Activated naive CD4-positive, alpha-beta T cell treated with anti-CD3 and anti-CD28 coated beads for 36 hours (primary cell): ENCODE measurements at places on chromosomes 5 and 9. TPM values are rescaled to one million over a fixed set of nuclear protein-coding genes. Genes with fewer than 3 reads are reported as not detected.

CSF1R gene
- total RNA-seq = 0.94 TPM

TMEM8B gene
- total RNA-seq = 6.2 TPM

PTBP3 gene
- total RNA-seq = 87.8 TPM

LCN10 gene
- total RNA-seq = 1.0 TPM

SMIM27 gene
- 27.1 TPM for total RNA-seq

- no peak for DNase-seq
Measured at GRCh38 chr5:149224282-149224681, 47.4 kb upstream of the AFAP1L1 start.

DNA sequence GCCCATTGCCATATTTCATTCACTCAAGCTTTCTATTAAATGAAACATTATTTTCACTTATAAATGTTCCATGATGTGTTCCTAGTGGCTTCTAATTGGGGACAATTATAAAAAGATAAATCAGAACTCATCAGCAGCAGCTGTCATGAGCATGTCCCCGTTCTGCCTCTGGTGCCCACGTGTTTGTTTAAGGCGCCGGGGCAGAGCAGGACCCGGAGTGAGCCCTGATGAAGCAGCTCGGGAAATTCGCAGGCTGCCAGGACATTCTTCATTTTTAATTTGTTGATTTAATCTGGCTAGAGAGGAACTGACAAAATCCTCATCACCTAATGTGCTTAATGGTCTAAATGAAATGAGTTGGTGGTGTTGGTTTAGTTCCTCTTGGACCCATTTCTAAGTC, 475.0 kb downstream of the CTNND2 start:
- DNase-seq = no peak

DNA sequence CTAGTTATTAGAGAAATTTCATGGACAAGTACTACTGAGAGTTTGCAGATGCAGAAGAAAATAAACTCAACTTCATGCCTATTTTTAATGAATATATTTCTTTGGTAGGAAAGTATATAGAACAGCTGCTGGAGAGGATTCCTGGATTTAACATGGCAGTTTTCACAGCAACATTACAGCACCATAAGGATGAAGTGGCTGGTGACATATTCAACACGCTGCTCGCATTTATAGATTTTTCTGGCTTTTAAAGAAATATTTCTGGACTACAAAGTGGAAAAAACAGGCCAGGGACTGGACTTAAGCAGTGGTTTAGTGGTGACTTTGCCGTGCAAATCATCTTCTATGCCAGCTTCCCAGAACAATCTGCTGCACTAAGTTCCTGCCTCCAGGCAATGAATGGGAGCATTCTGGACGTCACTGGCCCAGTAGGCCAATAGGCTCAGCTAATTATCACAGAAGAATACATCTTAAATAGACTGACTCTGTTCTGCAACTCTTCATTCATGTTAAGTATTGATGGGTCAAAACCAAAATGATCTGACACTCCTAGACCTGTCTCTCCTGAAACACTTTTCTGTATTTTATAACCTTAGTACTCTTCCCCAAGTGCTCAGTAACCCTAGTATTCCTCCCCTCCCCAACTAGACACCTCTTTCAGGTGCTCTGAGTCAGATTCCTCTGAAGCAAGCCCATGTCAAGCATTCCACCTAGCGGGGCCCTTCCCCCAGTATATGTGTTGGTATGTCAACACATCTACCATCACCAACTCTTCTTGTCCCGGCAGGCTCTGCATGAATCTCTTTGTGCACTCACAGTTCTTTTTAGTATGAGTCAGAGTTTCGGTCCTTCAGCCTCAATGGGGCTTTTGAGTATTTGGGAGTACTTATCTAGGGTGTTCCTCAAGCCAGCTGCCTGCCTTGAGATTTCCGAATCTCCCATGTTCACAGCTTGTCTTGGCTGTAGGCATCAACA, 625.5 kb downstream of the CHSY3 start:
- no peak for DNase-seq

DNA sequence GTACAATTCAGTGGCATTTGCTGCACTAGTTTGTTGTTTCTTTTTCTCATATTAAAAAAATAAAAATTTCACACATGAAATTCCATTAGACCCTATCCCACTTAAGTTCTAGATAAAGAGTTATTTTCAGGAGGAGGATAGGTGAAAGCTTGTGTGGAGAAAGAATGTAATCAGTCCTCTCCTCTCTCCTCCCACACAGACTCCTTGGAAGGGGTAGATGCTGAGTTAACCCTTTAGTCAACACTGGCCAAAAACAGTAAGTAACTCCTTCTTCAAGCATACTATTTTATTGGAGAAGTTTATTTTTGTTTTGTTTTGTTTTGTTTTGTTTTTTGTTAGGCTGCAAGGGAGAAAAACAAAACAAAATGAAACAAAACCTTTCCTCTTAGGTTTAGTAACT, 30.6 kb upstream of the LMNB1 start:
- no peak for DNase-seq

DNA sequence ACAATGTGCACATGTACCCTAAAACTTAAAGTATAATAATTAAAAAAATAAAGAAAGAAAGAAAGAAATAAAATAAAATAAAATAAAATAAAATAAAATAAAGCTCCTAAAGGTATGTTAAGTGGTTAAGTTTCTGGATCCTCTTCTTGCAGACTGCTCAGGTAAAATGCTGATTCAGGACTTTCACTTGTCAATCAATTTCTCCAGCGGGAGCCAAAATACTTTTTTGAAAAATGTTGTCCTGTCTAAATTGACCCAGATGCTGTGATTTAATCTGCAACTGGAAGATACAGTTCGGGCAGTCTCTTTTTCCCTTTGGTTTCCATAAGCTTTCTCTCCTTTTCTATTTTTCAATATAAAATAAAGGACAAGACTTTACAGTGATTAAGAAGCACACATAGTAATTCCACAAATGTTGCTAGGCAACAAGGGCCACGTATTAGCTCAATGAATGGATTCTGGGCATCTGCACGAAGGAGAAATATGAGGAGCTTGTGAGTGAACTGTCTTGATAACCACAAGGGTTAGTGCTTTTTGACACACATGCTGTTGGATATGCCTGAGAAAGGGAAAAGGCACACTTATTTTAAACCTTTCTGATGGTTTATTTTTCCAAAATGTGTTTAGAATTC, 38.6 kb downstream of the HTR4 start:
- no peak for DNase-seq

- no peak for DNase-seq
Measured at GRCh38 chr5:179152941-179153340, 92.8 kb downstream of the ZNF354C start.

- DNase-seq = no peak
Measured at GRCh38 chr9:79779901-79780300, 208.1 kb downstream of the TLE4 start.

DNA sequence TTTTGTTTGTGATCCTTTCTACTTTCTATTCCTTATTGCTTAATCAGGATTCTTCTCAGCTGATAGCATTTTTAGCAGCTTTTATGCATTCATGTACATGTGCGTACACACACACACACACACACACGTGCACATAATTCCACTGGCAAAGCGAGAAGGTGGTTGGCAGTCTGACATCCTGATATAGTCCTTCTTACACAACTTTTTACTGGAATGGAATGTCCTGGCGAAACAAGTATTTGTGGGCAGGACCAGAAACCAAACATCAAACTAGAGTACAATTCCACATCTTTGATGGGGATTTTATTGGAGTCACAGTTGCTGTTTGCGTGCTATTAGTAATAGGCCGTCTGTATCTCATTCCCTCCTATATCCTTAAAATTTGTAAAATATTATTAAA, 356.5 kb downstream of the CCDC171 start:
- DNase-seq = no peak

- DNase-seq = no peak
Measured at GRCh38 chr5:79448336-79448735, 65.6 kb downstream of the HOMER1 start.

GRCh38 chr5:123150089-123150488, 61.0 kb downstream of the PRDM6 start:
- DNase-seq = no peak

DNA sequence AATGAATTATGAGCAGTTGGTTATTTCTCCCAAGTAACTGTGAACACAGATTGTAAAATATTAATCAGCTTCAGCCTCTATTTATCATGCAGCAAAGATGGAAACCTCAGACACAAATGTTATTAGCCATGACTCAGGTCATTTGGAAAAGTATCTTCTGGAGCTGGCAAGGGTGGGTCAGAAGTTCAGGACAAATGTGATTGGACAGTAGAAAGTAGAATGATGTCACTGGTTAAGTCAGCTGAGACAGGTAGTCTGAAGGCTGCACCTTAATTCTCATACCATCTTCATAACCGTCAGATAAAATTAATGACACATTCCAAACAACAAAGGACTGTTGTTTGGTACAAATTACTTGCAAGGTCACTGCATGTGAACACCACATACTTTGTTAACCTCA, 140.2 kb downstream of the EMB start:
- no peak for DNase-seq
